ENCODE measurements at places on chromosomes 3 and 15.

GRCh38 chr15:95910643-95911212 lies 419.8 kb upstream of the NR2F2 start:
- DNase-seq = no peak

- no peak for DNase-seq
These were observed 130.9 kb downstream of the ATP10A start for GRCh38 chr15:25732191-25732590.

DNA sequence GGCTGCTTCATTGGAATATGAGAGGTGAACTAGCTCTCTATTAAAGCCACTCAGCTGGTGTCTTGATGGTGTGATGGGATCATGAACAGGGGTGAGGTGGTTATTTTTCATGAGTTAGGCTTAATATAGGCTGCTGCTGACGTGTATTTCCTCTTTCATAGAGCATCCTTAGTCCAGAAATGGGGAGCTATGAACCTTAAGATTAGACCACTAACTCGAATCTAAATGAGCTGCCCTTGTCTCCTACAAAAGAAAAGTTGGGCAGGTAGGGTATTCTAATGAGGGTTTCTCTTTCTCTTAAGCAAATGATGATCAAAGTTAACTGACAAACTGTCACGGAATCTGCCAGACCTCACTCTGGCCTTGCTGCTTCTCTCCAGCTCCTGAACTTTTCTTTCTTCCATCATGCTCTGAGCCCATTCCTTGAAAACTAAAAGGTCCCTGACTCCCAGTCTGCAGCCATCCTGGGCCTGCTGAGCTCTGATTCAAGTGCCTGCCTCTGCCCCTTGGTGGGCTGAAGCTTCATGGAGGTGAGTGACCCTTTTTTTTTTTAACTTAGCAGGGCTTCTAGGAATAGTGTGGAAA lies at the start of gene TRIM69:
Gene TRIM69, plus strand, starts transcription at position 348 of the 585 bp plus-strand sequence. Its CDS starts 177 bp downstream, at position 525.
- no peak for DNase-seq

GRCh38 chr3:42688016-42688415 lies 2.7 kb downstream of the KLHL40 start:
- no peak for DNase-seq

DNA sequence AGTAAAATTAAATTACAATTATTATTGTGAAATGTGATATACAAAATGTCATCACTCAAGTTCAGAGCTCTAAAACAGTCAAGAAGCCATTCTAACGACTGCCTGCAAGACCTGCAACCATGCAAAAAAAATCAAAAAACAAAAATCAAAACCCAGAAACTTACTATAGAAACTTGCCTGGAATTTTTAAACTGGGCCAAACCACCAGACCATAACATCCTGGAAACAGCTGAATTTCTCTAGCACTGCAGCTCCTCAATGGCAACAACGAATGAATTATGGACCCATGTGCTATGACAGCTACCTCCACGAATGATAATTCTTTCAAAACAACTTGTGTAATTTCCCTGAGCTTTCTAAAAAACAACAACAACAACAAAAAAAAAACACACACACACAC lies 130.0 kb upstream of the KCNMB2 start:
- DNase-seq = no peak

- DNase-seq = no peak
These were observed 159.9 kb downstream of the OCA2 start for GRCh38 chr15:27939246-27939645.

- no peak for DNase-seq
These were observed 38.2 kb upstream of the MYZAP start for GRCh38 chr15:57553526-57553925.

DNA sequence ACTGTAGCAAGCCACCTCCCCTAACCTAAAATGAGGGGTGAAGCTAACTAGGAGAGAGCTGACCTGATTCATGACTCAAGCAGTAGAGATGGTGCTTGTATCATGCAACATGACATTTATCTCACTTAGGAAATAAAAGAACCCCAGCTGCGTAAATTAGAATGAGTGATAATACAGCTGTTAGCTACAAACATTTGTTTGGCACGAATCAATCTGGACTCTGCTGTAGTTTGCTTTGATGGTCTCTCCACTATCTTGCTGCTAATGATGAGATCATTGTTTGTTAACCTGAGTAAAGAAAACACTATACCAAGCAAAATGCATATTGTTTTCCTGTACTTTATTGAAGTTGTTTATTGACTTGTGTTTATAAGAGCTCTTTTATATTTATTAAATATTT lies 92.6 kb downstream of the ALDH1A2 start:
- no peak for DNase-seq

DNA sequence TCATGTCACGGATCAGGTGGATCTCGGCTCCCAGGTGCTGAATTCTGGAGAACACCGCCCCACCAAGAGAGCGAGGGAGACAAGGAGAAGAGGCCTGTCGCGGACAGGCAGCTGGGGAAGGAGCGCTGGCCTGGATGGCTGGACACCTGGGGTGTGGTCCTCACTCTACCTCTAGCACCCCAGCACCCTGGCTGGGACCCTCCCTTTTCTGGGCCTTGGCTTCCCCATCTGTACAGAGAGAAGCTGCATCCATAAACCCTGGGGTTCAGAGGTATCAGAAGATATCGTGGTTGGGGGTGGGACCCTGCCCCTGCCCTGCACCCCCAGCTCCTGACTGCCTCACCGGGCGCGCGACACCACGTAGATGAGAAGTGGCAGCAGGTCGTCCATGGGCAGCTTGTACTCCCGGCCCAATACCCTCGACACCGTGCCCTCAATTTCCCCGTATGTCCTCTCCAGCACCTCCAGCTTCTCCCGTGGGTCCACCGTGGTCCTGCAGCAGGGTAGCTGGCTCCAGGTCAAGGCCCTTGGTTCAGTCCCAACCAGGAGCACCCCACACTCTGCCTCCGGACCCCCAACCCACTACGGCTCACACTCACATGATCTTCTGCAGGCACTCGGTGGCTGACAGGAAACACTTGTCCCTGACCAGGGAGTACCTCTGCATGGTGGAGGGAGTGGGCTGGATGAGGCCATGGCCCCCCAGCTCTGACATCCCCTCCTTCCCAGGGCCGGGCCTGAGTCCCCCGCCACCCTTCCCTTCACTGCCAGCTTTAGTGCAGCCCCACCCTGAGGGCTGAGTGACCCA lies 21.7 kb downstream of the ALS2CL start:
- DNase-seq = no peak

GRCh38 chr15:74878273-74878672 lies 5.1 kb upstream of the SCAMP2 start:
- DNase-seq = no peak

DNA sequence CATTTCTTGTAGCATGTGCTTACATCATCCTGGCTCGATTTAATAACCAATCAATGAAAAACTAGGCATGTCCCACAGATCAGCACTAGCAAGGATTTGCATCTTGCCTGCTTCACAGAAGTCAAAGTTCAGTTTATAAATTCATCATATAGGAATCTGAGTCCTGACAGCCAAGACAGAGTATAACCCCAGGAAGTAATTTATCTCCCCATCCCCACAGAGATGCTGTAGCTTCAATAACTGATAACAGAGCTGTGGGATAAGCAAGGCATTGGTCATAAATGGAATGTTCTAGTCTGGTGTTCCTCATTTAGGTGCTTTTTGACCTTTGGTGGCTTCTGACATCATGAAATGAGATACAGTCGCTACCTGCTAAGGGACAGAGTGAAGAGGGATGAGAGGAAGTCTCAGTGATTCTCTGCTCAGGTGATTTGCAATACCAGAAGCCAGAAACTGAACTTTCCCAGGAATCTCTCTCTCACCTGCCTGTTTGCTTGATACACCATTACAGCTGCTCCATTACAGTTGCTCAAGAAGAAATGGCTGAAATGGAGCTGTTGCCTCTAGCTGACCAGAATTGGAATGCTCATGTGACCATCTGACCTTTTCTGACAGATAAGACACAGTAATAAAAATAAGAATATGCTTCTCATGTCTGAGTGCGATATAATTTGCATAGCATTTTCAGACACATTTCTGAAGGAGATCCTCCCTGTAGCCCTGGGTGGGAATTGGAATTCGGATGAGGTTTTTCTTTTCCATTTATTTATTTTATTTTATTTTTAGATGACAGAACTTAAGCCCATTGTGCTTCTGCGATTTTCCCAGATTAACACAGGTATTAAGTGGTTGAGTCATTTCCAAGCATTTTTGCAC lies 217.1 kb upstream of the KCNMB2 start:
- DNase-seq = no peak

- DNase-seq = no peak
These were observed 9.8 kb downstream of the KCNMB2 start for GRCh38 chr3:178546079-178546478.

GRCh38 chr15:62165104-62165792 lies at the start of gene C2CD4B:
TSS of gene C2CD4B (minus strand) at chr15:62165285. CDS start at chr15:62164984, 301 bp downstream.
- DNase-seq = peak; percentile 8

DNA sequence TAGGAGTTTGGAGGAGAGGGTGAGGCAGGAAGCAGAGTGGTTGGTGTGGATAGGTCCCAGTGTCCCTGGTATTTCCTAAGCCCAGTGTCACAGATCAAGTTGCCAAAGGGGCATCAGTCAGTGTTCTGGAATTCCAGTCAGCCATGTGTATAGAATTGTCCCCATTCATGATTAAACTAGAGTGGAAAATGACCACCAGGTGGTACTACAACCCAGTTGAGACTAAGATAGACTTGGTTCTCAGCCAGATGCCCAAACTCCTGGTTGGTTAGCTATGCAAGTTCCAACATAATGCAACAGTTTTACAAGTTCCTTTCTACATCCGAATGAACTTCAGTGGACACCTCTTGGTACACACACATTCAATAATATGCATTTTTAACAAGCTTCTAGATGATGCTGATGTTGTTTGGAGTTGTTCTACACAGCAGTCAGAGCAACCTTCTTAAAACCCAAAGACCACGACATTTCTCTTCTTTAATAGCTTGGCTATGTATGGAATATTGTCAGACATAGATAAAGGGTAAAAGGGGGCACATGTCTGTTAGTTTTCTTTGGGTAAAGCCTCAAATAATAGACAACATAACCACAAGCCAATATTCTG lies 8.4 kb upstream of the ATR start:
- peak; percentile 79 for DNase-seq

- no peak for DNase-seq
These were observed 9.6 kb downstream of the KLF15 start for GRCh38 chr3:126347543-126348161.

- DNase-seq = no peak
These were observed 75.8 kb downstream of the IQSEC1 start for GRCh38 chr3:12997387-12997786.

- peak; percentile 61 for DNase-seq
These were observed 84.2 kb upstream of the ABHD2 start for GRCh38 chr15:89003865-89004725.
